ENCODE measurements at places on chromosomes 6 and 20.

- no peak for DNase-seq
Measured at GRCh38 chr20:11869641-11870040, 48.1 kb upstream of the BTBD3 start.

DNA sequence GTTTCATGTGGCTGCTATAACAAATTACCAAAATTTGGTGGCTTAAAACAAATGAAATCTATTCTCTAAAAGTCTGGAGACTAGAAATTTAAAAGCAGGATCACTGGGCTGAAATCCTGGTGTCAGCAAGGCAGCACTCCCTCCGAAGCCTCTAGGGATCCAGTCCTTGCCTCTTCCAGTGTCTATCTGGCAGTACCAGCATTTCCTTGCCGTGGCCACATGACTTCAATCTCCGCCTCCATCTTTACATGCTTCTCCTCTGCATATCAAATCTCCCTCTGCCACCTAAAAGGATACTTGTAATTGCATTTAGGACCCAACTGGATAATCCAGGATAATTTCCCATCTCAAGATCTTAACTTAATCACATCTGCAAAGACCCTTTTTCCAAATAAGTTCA is 30.2 kb downstream of the ARHGAP18 start:
- DNase-seq: no peak

DNA sequence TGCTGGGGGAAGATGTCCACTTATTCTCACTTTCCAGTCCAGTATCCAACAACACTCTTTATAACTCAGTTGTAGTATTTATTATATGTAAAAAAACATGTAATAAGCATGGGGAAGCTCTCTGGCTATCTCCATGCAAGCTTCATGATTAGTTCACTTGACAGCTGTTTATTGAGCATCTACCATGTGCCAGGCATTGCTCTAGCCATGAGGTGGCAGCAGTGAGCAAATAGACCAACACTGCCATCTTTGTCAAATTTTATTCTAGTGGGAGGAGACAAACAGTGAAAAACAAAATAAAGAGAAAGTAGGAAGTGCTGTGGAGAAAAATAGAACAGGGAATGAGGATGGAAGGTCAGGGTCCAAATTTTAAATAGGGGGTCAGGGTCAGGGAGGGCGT is 131.8 kb downstream of the CFAP61 start:
- no peak for DNase-seq

DNA sequence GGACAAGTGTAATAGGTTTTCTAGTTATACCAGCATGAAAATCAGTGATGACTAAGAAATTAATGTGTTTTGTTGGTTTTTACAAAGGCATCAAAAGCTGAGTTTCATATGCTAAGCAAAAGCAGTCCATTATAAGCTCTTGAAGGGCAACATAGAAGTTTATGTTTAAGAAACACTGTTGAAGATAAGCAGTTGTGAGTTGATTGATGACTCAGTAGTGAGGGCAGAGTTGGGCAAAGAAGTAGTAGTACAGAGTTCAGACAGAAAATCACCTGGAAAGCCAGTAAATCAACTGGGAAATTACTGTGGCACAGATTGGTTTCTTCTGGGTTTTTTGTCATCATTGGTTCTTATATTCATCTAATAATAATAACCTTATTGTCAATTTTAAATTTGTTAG is 78.0 kb upstream of the SMIM8 start:
- DNase-seq: no peak

DNA sequence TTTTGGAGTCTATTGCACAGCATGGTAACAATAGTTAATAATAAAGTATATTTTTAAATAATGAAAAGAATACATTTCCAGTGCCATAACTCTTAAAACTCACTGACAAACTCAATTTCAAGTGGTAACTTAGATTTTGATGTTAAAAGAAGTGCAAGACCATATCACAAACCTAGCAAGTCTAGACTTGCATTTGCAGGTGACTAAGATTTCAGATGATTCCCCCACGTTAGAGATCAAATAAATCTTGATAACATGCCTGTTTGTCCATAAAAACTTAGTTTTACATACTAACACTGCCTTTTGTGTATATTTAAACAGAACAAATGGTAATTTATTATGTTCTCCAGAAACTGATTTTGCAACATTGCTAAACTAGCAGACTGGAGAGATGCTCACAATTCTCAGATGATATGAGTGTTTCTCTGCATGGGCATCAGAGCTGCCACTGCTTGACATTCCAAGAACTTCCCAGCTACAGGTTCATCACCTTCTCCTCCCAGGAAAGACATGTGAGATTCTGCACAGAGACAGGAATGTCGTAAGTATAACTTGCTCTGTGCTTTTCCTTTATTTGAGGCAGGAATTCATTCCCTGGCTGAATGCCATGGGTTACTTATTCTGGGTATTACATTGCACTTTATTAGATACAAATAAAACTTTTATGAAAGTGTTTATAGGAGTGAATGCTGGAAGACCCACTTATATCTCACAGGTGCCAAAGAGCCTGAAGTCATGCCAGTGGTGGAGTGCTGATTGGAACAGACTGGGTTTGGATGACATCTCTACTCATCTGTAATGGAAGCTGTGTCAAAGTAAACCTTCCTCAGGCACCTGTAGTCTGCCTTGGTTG is 160.2 kb upstream of the FOXA2 start:
- DNase-seq: no peak
